ENCODE measurements at places on chromosomes 4 and X.

- no peak for DNase-seq
Measured at GRCh38 chr4:16686195-16686594, 212.2 kb downstream of the LDB2 start.

DNA sequence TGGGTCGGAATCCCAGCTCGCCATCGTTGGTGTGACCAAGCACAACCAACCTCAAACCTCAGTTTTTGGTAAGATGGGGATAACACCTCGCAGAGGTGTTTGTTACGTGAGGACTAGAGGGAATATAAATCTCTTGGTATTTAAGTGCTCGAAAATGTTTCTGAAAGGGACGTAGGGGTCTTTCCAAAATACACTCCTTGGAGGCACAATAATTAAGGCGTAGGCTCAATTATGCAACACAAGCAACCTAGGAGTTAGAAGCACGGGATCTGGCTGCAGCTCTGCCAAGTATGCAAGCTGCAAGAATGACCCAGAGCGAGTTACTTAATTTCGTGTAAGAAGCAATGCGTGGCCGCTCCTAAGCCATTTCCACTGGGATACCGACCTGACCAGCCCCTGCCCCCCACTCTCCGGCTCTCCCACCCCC lies 552 bp downstream of the ADH5 start:
- DNase-seq = no peak

DNA sequence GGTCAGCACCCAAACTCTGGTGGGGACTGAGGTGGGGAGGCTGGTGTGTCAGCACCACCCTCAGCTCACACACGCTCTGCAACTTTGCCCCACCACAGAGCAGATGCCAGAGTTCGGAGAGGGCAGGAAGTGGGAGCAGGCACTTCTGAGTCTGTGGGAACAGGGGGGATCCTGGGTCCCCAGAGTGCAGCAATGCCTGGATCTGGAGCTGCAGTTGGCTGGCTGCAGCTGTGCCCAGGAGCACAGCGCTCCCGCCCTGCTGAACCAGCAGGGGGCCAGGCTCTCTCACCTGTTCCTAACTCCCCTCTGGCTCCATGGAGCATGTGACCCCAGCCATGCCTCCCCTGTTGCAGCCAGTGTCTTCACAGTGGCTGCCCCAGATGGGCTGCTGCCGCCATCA lies 252.4 kb downstream of the SPOCK3 start:
- DNase-seq = no peak

DNA sequence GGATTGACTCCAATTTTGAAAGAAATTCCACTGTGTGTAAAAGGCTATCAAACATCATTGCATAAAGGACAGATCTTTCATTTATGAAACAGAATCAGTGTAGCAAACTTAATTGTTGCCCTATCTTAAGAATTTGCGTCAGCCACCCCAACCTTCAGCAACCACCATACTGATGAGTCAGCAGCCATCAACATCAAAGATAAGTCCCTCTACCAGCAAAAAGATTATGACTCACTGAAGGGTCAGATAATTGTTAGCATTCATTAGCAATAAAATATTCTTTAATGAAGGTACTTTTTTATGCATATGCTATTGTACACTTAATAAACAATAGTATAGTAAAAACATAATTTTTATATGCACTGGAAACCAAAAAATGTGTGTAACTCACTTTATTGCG lies 15.8 kb upstream of the GRSF1 start:
- DNase-seq = no peak

- no peak for DNase-seq
Measured at GRCh38 chrX:154013614-154014360, 5.9 kb downstream of the IRAK1 start.

DNA sequence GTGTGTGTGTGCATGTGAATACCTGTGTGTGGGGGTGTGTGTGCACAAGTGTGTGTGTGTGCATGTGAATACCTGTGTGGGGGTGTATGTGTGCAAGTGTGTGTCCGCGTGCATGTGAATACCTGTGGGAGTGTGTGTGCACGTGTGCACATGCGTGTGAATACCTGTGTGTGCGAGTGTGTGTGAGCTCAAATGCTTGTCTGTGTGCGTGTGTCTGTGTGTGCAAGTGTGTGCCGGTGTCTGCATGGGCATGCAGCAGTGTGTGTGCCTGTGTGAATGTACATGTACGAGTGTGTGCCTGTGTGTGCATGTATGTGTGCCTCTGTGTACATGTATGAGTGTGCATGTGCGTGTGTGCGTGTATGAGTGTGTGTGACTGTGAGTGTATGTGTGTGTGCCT lies 5.0 kb downstream of the DOK7 start:
- no peak for DNase-seq

All from NCI-H446 treated with DMSO at 0.1 percent for 48 hours (cell line).